ENCODE measurements at places on chromosomes 7 and 10.
A peak's percentile ranks its signal among the peaks of the same experiment; 100 is the strongest.

DNA sequence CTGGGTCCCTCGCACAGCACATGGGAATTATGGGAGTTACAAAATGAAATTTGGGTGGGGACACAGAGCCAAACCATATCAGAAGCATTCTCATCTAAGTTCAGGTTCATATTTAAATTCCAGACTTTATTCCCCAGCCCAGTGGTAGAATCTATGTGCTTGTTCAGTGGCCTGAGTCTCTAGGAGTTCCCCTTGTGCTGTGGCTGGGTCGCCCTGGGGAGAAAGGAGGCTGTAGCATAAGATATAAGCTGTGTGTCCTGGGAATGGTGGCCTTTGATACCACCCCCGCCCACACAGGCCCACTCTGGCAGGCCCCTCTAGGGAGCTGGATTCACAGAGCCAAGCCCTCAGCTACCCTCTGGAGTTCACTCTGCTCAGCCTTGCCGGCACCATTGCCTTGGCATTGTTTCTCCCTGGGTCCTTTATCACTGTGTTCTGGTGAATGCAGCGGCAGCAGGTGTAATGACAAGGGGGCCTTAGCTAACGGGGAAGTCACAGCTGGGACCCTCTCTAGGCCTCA is 64.2 kb downstream of the MINDY4 start:
- DNase-seq = peak; percentile 43

- DNase-seq = no peak
Observed at GRCh38 chr7:86788948-86789347, 145.2 kb downstream of the GRM3 start.

GRCh38 chr7:962401-963081 is 8.1 kb upstream of the ADAP1 start:
- peak; percentile 51 for DNase-seq

GRCh38 chr10:42940487-42941294 is 136.2 kb upstream of the RET start:
- no peak for DNase-seq

DNA sequence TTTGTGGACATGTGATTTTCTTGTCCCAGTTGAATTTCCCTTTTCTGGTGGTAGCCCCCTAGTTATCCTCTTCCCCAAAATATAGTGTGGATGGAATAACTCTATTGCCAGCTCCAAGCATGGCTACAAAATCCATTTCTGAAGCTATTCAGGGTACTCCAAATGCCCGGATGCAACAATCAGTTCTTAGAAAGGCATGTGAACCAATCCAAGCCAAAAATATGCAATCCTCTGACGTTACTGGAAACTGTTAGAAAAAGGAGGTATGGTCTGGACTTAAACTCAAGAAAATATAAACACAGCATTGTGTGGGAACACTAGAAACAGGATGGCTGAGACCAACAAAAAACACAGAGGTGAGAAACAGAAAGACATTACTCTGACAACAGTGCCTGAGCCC is 347.0 kb downstream of the GPAM start:
- DNase-seq = no peak

- DNase-seq = no peak
Observed at GRCh38 chr7:64951250-64951848, 39.5 kb downstream of the ZNF117 start.

DNA sequence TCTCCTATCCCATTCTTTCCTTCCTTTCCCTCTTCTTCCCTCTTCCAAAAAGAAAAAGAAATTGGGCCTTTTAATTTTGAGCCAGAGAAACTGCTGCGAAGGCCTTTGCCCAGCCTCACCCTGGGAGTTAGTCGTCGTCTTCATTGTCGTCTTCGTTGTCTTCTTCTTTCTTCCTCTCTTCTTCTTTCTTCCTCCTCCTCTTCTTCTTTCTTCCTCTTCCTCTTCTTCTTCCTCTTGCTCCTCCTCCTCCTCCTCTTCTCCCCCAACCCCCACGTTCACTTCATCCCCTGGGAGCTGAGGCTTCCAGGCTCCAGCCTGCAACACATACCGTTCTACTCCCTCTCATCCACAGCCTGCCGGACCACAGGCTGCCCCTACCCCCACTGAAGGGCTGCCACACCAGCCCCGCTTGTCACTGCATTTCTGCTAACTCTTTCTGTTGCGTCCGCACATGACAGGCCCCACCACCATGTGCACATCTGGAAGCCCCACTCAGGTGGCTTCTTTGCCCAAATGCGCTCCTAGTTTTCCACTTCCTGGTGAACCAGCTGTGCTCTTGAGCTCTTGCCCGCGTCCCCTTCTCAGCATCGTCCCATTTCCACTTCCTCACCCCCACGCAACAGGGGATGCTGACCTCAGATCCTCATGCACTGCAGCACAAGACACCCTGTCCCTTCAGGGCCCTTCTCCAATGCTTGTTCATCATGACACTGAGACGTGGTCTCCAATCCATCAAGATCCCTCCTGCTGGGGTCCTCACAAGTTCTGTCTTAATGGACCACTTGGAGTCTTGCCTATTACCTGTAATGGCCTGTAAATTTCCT is 94.9 kb upstream of the SH2B2 start:
- DNase-seq = no peak

DNA sequence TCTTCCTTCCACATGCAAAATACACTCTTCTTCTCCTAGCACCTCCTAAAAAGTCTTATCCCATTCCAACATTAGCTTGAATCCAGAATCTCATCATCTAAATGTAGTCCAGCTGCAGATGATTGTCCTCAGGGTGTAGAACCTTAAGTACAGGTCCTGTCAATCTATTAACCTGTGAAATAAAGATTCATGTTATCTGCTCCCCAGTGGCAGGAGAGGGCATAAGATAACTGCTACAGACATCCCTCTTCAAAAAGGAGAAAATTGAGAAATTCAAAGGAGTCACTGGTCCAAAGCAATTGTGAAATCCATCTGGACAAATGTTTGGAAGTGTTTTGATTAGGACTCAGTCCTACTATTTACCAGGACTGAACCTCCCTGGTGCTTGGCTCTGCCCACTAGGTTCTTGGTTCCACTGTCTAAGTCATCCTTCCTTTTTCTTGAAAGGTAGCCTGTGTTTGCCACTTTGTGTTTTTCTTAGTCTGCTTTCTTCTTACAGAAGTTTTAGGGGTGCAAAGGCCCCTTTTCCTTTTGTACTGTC is 96.2 kb downstream of the ADD3 start:
- DNase-seq = no peak

- no peak for DNase-seq
Observed at GRCh38 chr7:33099154-33099940, 9.9 kb downstream of the RP9 start.

GRCh38 chr10:6953271-6953801 is 373.3 kb upstream of the PRKCQ start:
- DNase-seq = no peak

- DNase-seq = no peak
Observed at GRCh38 chr7:143408686-143409561, at the start of gene EPHA1. Gene EPHA1, minus strand, starts transcription at chr7:143408856. Its CDS starts 51 bp downstream, at chr7:143408805.

DNA sequence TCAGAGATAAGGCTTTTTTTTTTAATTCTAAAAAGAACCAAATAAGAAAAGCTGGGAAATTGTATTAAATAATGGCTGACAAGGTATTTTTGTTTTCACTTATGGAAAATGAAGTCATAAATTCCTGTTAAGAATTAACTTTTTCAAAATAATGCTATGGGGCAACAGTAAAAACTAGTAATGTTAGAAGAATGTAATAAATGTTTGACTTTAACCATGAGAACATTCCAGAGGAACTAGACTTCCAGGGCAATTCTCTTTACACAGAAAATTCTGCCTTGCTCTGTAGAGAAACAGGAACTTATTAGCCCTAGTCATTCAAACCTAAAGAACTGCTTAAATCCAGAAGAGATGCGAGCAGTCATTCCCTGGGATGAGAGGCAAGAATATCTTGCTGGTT is 571.1 kb downstream of the IPMK start:
- no peak for DNase-seq

GRCh38 chr10:113594652-113595051 is 41.8 kb downstream of the HABP2 start:
- no peak for DNase-seq

DNA sequence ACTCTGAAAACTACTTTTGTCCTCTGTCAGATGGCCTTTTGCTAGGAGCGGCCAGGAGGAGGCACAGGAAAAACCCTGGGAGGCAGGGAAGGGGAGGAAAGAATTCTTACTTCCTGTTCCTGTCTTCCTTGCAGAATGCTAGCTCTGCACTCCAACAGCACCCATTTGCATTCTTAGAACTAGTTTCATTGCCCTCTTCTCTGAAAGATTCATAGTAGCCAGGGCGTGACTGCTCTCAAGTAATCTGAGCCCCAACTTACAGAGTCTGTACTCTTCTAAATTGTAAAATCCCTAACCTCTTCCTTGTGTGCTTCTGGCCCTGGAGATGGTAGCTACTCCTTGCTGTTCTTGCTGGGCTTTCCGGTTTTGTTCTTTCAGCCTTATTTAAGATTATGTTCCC is 75.3 kb upstream of the STEAP1 start:
- no peak for DNase-seq

DNA sequence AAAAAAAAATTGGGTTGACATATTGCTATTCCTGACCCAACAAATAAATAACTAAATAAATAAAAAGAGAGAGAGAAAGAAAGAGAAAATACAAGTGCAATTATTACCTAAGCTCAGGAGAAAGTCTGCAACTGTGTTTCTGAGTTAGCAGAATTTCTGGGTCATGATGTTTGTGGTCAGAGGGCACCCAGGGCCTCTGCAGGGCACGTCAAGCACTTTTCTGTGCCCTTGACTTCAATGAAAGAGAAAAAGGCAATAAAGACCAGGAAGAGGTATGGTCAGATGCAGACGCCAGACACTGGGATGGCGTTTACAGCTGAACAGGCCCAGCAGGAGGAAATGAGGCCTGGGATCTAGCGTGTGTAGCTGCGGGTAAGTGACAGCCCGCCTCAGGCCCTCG is 160.9 kb upstream of the GDF10 start:
- no peak for DNase-seq

GRCh38 chr7:106891548-106892410 is 26.7 kb downstream of the PIK3CG start:
- DNase-seq = no peak

- peak; percentile 63 for DNase-seq
Observed at GRCh38 chr10:349081-349480, 213.8 kb downstream of the ZMYND11 start.

DNA sequence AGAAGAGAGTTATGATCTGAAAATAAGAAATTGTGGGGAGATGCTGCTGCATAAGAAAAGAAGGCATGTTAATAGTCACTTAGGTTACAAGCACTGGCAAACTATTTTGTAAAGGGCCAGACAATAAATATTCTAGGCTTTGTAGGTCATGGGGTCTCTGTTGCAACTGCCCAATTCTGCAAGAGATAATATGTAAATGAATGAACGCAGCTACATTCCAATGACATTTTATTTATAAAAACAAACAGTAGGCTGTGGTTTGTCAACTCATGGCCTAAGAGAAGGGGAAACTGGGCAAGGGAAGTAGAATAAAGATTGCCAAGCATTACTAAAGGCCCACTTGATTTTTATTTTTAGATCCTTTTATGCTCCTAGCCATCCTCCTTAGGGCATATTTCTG is 133.1 kb downstream of the RAPGEF5 start:
- no peak for DNase-seq

DNA sequence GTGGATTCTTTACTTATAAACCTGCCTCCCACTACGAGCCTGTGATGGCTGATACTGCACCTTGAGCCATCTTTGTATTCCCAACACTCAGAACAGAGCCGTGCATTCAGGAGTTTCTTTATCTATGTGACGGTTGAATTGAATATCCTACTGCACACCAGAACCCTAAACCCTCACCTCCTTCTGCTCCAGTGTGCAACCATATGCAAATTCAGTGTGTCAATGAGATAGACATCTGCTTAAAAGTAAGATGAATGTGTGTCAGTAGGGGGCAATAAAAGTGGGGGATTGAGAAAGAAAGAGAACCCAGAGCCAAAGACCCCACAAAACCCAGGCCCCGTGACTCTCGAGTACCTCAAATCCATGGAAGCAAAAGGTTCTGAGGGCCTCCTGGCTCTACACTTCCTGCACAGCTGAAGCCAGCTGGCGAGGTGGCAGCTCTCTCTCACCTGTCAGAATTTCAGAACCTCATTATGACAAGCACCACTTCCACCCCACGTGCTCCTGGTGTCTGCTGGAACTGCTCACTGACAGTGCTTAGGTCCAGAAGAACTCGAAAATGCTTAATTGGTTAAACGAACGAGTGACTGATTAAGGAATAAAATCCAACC is 143.3 kb upstream of the GPR26 start:
- no peak for DNase-seq

- DNase-seq = no peak
Observed at GRCh38 chr10:37667736-37668135, 189.7 kb downstream of the ZNF248 start.

DNA sequence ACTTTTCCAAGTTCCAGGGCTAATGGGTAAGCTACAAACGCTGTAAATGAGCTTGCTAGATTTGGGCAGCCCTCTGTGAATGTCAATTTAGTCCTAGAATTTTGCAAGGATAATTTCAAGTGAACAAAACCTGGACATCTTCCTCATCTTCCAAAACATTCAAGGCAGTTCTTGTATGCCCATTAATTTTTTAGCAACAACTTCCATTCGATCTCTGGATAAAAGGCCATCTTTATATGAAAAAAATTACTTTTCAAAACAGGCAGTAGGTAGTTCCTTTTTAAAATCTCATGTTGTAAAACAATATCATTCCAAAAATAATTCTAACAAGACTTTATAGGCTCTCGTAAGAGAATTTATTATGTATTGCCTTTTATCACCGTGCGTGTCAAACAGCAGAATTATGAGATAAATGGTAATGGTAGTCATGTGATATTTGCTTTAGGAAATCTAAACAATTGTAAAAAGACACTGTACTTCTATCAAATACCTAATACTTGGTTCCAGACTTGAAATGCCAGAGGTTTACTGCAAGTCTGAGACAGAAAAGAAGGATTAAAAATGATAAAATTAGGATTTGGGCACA is 143.7 kb upstream of the NRP1 start:
- no peak for DNase-seq

- no peak for DNase-seq
Observed at GRCh38 chr10:83310688-83311087, 828.6 kb upstream of the GHITM start.

DNA sequence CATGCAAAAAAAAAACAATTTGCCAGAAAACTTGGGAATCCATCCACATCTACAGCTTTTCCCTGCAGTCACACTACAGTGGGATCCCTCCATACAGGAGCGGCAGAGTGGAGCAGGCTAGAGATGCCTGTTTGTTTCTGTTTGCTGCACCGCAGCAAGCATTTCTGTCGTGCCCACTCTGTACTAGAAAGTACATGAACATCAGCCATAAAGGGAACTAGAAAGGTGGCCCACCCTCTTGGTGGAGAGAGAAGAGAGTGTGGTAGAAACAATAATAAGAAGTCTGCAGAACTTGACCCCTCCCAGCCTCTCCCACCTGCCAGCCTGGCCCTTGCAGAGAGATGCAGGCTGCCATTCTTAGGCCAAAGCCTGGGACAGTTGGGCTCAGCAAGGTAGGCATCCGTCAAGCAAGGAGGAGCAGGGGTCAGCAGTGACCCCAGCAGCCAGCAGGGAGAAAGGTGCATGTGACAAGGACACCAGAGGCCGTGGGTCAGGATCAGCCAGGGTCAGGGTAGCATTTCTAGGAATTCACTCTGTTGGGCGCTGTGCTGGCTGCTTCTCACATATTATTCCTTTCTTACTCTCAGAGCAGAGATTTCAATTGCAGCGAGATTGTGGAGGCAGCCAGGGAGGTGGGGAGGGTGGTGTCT is 171.8 kb downstream of the EGFR start:
- DNase-seq = no peak

- DNase-seq = no peak
Observed at GRCh38 chr7:158404031-158404761, 183.4 kb downstream of the PTPRN2 start.
